IMR-90 (cell line): ENCODE measurements at places on chromosomes 5 and 9. TPM values are rescaled to one million over a fixed set of nuclear protein-coding genes. Genes with fewer than 3 reads are reported as not detected.

- no peaks in the 10 kb centered on the region for H3K36me3 ChIP-seq
- no peak overlapping the region for H3K27ac ChIP-seq
- no peaks in the 10 kb centered on the region for H3K27me3 ChIP-seq
Observed at GRCh38 chr9:120104771-120105170, 475.2 kb downstream of the CDK5RAP2 start.

GRCh38 chr5:65790371-65791163 is 68.6 kb downstream of the NLN start:
- H3K27me3 ChIP-seq, result no peaks in the 10 kb centered on the region
- peaks cover 8% of the 10 kb centered on the region; the same call in 1 of the 2 replicates for H3K36me3 ChIP-seq
- no peak for DNase-seq
- peaks cover 5% of the 10 kb centered on the region for H3K4me1 ChIP-seq

GRCh38 chr5:168303393-168304025 is 12.1 kb downstream of the WWC1 start:
- H3K36me3 ChIP-seq, result no peaks in the 10 kb centered on the region
- no peak for DNase-seq
- H3K4me3 ChIP-seq, result no peak overlapping the region
- H3K27me3 ChIP-seq, result no peaks in the 10 kb centered on the region

The SPATA31A5 gene
- total RNA-seq, result not detected in 2 replicates

- no peaks in the 10 kb centered on the region for H3K36me3 ChIP-seq
- peaks cover 39% of the 10 kb centered on the region for H3K27me3 ChIP-seq
- no peak overlapping the region for H3K4me3 ChIP-seq
- H3K27ac ChIP-seq, result no peak overlapping the region
Observed at GRCh38 chr9:35864695-35865255, 5.4 kb downstream of the OR13J1 start.

DNA sequence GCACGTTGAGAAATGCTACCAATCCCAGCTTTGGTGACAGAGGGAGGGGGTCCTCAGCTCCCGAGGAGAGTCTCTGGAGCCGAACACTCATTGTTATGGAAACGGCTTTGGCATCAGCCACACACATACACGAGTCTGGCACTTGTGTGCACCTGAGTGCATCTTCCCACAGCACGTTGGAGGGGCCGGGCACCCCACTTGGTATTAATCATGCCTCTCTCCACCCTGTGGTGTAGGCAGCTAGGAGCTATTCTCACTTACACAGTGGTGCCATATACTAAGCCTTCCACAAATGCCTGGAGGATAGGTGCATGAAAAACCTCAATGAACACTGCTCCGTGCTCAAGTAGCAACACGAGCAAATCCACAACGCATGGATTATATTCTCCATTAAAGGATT is 133.9 kb upstream of the PANK3 start:
- DNase-seq, result no peak
- no peak overlapping the region for H3K27ac ChIP-seq
- no peaks in the 10 kb centered on the region for H3K36me3 ChIP-seq
- H3K4me3 ChIP-seq, result no peak overlapping the region
- H3K4me1 ChIP-seq, result peaks cover 7% of the 10 kb centered on the region

The NMRK1 gene
- 5.7 and 6.7 TPM in 2 replicates for total RNA-seq

The FBXL7 gene
- 4.1 and 4.4 TPM in 2 replicates for total RNA-seq

- DNase-seq, result no peak
- H3K4me1 ChIP-seq, result no peaks in the 10 kb centered on the region
- H3K27ac ChIP-seq, result no peak overlapping the region
- H3K27me3 ChIP-seq, result peaks cover 59% of the 10 kb centered on the region
- H3K4me3 ChIP-seq, result no peak overlapping the region
Observed at GRCh38 chr5:172493906-172494305, 39.6 kb upstream of the SH3PXD2B start.

DNA sequence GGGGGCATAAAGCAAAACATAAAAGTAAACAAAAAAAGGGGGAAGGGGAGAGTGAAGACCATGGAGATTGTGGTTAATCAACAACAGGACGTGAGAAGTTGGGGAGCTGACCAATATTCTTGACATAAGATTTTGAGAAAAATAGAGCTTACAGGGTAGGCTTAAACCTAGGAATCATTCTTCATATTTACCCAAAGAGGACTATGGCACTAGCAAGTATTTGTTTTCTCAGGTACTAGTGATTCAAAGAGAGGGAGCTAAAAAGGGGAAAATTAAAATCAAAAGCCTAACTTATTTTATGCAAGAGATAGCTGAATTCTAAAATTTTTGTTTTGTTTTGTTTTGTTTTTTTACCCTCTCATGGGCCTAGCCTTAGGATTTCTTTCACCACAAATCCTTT is 427.5 kb downstream of the PIK3R1 start:
- DNase-seq, result no peak
- no peak overlapping the region for H3K4me3 ChIP-seq
- H3K27ac ChIP-seq, result no peak overlapping the region
- no peaks in the 10 kb centered on the region for H3K36me3 ChIP-seq
- H3K4me1 ChIP-seq, result no peaks in the 10 kb centered on the region

- no peak overlapping the region for H3K27ac ChIP-seq
- H3K27me3 ChIP-seq, result no peaks in the 10 kb centered on the region
- H3K36me3 ChIP-seq, result no peaks in the 10 kb centered on the region; the same call in 1 of the 2 replicates
- no peak overlapping the region for H3K4me3 ChIP-seq
Observed at GRCh38 chr9:109950710-109951443, 170.9 kb downstream of the PALM2AKAP2 start.

The RAB3C gene
- total RNA-seq, result not detected in 2 replicates

GRCh38 chr9:98922721-98923435 is 20.8 kb upstream of the COL15A1 start:
- H3K27me3 ChIP-seq, result no peaks in the 10 kb centered on the region
- peaks cover 26% of the 10 kb centered on the region for H3K4me1 ChIP-seq
- no peak overlapping the region for H3K4me3 ChIP-seq
- H3K27ac ChIP-seq, result peak overlapping the region; percentile 10; the same call in 1 of the 2 replicates
- DNase-seq, result peak; percentile 42
- H3K36me3 ChIP-seq, result no peaks in the 10 kb centered on the region

- no peaks in the 10 kb centered on the region for H3K4me1 ChIP-seq
- H3K36me3 ChIP-seq, result no peaks in the 10 kb centered on the region
- DNase-seq, result no peak
- no peak overlapping the region for H3K4me3 ChIP-seq
Observed at GRCh38 chr5:88732181-88732633, 150.8 kb downstream of the MEF2C start.

DNA sequence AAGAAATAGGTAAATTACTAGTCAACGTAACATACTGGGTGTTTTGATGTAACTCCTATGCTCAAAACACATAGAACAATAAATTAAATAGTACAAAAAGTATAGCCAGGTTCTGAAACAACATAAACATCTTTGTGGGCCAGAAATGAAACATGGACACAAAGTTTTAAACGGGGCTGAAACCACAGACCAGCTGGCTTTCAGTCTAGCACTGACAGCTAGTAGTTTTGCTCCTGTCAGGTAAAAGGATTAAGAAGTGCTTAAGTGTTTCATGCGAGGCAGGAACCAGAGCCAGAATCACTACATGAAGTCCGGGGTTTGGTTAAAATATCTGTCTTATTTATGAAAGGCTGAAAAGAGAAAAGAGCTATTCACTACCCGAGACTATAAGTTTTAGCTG is 19.5 kb downstream of the DCAF10 start:
- H3K27me3 ChIP-seq, result no peaks in the 10 kb centered on the region
- H3K4me3 ChIP-seq, result no peak overlapping the region
- no peak overlapping the region for H3K27ac ChIP-seq
- no peak for DNase-seq
- peaks cover 7% of the 10 kb centered on the region for H3K36me3 ChIP-seq

DNA sequence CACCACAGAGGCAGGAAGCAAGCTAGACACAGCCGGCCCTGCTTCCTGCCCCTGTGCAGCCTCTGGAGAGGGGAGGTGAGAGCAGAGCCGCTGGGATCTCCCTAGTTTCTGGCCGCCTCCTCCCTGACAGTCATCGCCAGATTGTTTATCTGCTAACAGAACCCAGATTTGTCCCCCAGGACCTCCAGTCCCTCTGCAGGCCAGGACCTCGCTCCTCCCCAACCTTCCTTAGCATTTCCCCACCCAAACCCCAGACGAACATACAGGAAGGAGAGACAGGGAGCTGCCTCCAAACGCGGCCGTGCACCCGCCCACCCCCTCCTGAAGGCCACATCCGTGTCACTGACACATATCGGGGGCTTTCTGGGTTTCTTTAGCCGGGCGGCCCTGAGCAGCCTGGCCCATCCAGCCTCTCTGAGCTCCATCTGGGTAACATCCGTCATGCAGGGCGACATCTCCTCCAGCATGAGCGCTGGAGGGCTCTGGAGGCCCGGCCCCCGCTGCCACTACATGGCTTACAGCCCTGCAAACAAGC is 47.5 kb downstream of the DBH start:
- H3K36me3 ChIP-seq, result no peaks in the 10 kb centered on the region
- peak; percentile 4 for DNase-seq
- H3K27ac ChIP-seq, result no peak overlapping the region
- H3K4me3 ChIP-seq, result no peak overlapping the region
- H3K4me1 ChIP-seq, result no peaks in the 10 kb centered on the region
- H3K27me3 ChIP-seq, result no peaks in the 10 kb centered on the region

The AQP3 gene
- total RNA-seq, result 3.3 and 3.8 TPM in 2 replicates

DNA sequence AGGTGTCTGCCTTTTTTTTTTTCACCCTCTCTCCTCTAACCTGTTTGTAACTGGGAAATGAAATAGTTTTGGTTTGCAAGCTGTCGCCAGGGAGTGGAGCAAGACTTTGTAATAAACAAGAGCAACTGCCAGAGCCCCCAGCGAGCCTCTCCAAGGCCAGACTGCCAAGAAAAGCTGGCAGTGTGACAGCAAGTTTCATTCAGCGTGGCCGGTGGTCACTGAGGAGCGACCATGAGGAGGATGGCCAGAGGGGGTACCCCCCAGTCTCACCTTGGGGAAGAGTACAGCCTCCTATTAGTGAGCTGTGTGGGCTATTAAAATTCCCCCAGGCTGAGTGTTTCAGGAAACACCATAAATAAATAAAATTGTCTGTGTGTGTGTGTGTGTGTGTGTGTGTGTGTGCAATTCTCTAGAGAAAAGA is 49.9 kb downstream of the ZFAND5 start:
- no peaks in the 10 kb centered on the region for H3K36me3 ChIP-seq
- peaks cover 4% of the 10 kb centered on the region for H3K4me1 ChIP-seq
- H3K4me3 ChIP-seq, result no peak overlapping the region
- H3K27ac ChIP-seq, result peak overlapping the region; percentile 21; the same call in 1 of the 2 replicates
- peak; percentile 47 for DNase-seq

GRCh38 chr9:30815585-30815984 is 1568.9 kb upstream of the ACO1 start:
- H3K27ac ChIP-seq, result no peak overlapping the region
- H3K4me3 ChIP-seq, result no peak overlapping the region
- no peaks in the 10 kb centered on the region for H3K36me3 ChIP-seq
- H3K27me3 ChIP-seq, result no peaks in the 10 kb centered on the region

DNA sequence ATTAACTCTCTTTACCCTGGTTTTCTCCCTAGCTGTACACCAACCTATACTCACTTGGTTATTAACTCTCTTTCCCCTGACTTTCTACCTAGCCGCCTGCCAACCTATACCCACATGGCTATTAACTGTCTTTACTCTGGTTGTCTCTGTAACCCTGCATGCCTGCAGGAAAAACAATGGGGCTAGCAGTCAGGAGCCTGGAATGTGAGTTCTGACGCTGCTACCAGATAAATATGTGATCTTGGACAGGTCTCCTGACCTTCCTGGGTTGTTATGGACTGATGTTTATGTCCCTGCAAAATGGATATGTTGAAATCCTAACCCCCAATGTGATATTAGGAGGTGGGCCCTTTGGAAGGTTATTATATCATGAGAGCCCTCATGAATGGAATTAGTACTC is 119.2 kb downstream of the SMARCA2 start:
- peak; percentile 45 for DNase-seq
- no peaks in the 10 kb centered on the region for H3K27me3 ChIP-seq
- H3K27ac ChIP-seq, result no peak overlapping the region
- H3K4me1 ChIP-seq, result no peaks in the 10 kb centered on the region
- H3K4me3 ChIP-seq, result no peak overlapping the region
- peaks cover 2% of the 10 kb centered on the region for H3K36me3 ChIP-seq

The IFNA13 gene
- total RNA-seq, result not detected in 2 replicates

- H3K4me3 ChIP-seq, result no peak overlapping the region
- H3K27ac ChIP-seq, result no peak overlapping the region
Observed at GRCh38 chr5:80540691-80541090, 29.4 kb downstream of the ANKRD34B start.

GRCh38 chr5:56585461-56585860 is 229.9 kb upstream of the MAP3K1 start:
- H3K4me3 ChIP-seq, result no peak overlapping the region
- peaks cover 3% of the 10 kb centered on the region; the same call in 1 of the 2 replicates for H3K27me3 ChIP-seq

- DNase-seq, result no peak
- no peaks in the 10 kb centered on the region for H3K27me3 ChIP-seq
- no peaks in the 10 kb centered on the region for H3K4me1 ChIP-seq
Observed at GRCh38 chr5:68467794-68468193, 252.2 kb downstream of the PIK3R1 start.

DNA sequence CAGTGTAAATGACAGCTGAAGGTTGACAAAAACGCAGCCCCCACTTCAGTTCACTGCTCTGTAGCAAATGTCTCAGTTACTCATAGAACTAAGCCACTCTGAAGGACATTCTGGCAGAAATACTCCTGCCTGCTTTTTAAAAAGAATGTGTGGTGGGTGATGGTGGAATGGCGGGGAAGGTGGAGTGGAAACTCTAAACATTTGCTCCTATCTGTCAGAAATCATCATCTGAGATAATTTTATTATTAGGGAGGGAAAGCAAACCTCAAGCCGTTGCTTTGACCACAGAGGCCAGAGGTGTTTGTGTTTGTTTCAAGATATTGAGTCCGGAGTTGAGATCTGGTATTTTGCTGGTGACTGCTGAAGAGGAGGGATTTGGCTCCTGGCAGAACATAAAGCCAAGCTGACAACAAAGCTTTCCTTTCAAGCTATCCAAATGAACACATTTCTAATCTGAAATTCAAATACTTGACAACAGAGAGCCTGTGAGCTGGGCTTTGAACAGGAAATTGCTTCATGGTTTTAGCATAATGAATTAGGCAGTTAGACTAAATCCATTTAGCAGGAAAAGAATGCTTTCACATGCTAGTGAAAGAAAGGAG is 362.7 kb downstream of the CSNK1G3 start:
- H3K36me3 ChIP-seq, result no peaks in the 10 kb centered on the region
- H3K27me3 ChIP-seq, result no peaks in the 10 kb centered on the region
- DNase-seq, result peak; percentile 12
- no peak overlapping the region for H3K27ac ChIP-seq

DNA sequence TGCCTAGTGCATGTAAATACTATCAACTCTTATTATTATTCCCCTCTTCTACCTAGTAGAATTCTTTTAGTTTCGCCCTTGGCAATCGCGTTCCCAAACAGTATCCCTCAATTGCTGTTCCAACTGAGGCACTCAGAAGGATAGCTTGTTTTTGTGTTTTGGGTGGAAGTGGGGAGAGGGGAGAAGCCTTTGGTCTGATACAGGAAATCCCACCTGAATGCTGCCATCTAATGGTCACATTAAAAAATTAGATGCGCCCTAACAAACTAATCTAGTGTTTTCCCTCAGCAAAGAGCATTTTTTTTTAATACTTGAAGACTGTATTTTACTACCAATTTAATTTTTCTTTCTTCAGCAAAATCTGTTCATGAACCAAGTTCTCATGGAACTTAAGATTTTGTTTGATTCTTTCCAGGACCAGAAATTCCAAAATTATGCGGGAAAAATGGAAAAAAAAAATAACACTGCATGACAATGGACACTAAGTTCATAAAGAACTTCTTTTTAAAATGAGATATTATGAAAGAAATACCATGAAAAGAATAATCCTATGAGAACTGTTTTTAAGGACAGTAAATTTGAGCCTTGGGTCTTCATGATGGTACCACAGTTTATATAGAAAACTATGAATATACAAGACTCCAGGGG is 22.2 kb upstream of the GLDC start:
- DNase-seq, result peak; percentile 44
- peaks cover 2% of the 10 kb centered on the region for H3K27me3 ChIP-seq
- no peak overlapping the region for H3K4me3 ChIP-seq
- no peaks in the 10 kb centered on the region for H3K4me1 ChIP-seq
- no peak overlapping the region for H3K27ac ChIP-seq

The LRRTM2 gene
- 1.9 and 2.0 TPM in 2 replicates for total RNA-seq
